ENCODE measurements at places on chromosomes 16 and 17.

- DNase-seq, result peak; percentile 76
Measured at GRCh38 chr17:57946798-57947358, 8.3 kb downstream of the CUEDC1 start.

DNA sequence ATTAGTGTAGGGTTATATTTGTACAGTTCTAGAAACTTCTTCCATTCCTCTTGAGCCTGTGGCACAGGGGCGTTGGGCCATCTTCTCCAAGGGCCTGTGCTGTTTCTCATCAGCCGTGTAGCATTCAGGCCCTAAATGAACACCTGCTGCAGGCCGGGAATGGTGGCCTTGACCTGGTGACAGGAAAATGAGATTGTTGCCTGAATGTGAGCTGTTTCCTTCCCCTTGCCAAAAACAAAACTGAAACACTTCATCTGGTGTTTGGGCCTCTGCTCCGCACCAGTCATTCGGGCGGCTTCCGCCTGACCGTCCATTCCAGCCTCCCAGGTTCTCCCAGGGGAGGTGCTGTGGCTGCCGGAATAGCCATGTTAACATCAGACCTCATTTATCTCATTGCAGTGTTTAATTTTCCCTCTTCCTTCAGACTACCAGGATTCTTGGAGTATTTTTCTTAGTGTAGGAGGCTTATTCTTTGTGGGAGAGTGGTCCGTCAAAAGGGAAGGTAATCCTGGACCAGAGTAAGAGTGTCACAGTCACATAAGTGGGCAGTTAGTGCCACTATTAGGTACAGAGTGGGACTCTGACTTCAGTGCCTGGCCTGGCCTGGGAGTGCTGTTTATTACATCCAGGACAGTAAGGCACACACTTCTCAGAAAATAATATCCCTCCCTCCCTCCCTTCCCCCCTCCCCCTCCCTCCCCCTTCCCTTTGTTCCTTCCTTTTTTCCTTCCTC, 61.9 kb downstream of the WWP2 start:
- DNase-seq, result peak; percentile 33

DNA sequence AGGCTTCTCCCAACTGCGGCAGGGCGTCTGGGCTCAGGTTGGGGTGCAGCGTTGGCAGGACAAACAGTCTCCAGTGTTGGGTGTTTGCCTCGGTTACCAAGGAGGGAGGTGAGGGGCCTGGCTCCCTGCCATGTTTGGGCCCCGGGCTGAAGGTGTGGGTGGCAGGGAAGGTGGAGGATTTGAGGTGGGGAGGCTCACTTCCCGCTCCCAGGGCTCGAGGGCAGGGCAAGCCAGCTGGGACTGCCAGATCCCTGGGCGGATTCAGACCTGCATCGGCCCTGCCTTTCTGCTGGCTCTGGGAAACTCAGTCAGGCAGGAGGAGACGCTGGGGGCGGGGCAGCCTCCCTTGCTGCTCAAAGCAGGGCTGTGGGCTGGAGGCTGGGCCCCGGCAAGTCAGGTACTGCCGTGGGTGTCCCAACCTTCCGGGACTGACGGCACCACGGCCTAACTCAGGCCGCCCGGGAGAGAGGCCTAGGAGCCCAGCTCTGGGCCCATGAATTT, 31.3 kb upstream of the KRT17 start:
- DNase-seq, result no peak

DNA sequence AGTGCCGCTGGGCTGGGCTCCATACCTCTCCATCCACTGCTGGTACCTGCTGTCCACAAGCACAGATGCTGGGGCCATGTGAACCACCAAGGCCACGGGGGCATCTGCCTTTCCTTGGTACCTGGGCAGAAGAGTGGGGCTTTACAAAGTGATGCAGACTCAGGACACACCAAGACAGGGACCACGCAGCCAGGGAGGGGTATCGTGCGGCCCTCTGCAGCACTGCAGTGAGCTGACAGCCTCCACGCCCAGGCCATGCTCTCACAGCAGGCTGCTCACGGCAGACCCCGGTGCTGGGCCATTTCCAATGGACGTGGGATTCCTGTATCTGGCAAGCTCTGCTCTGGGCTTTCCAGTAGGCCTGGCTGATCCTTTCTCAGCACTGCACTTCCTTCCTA, 14.4 kb downstream of the ELAC2 start:
- no peak for DNase-seq

DNA sequence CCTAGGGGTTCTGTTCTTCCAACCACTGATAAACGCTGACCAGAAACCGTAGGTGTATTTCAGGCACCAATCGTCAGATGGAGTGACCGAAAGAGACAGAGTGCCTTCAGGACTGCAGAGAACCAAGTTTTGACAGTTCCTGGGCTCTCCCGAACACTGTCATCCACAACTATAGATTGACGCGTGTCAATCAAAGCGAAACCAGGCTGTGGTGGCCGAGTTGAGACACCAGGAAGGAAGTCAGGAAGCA, 11.9 kb upstream of the AURKB start:
- no peak for DNase-seq

DNA sequence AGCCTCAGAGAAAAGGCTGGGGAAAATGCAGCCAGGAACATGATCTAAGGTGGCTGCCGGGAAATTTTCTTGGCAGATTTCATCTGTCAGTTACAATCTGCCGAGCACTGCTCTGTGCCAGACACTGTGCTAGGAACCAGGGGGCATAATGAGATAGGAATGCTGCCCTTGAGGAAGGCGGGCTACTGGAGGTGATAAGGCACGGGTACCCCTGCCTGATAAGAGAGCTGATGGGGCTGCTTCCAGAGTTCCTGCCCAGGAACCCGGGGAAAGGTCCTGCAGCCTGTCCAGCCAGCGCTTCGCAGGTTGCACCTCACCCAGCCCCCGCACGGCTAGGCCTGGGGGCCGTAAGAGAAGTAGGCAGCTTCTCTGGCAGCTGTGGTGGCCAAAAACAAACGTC, 3.1 kb downstream of the SCNN1G start:
- DNase-seq, result no peak

DNA sequence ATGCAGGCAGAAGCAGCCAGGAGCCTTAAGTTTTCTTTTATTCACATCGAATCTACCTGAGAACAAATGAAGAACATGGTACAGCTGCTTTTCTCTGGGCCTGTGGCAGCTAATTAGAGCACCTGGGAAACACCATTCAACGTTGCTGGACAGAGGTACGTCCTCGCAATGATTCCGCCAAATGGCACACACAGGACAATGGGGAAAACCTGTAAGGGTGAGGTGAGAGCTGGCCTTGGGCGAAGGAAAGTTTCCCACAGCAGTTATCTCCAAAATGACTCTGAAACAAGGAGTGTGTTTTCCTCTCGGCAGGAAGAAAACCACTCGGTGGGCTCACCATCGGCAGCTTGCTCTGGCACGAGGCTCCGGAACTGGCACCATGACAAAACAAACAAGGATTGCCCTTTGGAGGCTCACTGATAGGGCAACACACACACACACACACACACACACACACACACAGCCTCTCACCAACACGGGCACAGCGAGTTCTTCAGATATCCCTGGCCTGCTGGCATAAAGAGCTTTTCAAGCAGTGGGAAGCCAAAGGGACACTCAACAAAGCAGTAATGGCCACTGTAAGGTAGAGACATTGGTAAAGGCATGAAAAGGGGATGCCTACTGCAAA, 73.7 kb downstream of the ZFHX3 start:
- peak; percentile 44 for DNase-seq

GRCh38 chr17:22128171-22128570, 435.8 kb downstream of the KCNJ18 start:
- no peak for DNase-seq

GRCh38 chr17:59510611-59511010, 54.8 kb upstream of the DHX40 start:
- no peak for DNase-seq

DNA sequence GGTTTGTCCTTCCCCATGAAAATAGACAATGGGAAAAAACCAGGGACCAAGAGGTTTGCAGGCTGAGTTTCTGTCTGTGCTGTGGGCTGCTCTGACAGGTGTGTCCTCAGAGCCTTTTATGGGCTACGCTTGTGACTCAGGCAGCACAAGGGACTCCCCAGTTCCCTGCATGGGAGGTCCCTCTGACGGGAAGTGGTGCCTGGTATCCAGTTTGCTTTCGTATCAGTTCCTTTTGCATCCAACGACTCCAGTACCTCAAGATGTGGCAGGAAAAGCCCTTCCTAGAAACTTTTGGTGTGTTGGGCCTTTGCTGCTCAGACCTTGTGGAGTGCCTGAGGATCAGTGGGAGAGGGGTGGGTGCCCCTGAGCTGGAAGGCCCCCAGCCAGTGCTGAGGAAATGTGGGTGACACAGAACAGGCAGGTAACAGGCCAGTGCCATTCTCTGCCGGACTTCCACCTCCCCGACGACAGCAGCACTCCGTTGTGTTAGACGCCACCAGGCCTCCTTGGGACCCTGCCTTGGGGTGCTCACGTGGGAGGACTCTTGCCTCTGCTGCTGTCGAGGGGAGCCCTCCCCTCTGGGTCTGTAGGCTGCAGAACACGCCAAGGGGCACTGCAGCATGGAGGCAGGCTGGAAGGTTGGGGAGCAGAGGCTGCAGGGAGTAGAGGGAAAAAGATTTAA, 38.4 kb upstream of the IRF8 start:
- no peak for DNase-seq

DNA sequence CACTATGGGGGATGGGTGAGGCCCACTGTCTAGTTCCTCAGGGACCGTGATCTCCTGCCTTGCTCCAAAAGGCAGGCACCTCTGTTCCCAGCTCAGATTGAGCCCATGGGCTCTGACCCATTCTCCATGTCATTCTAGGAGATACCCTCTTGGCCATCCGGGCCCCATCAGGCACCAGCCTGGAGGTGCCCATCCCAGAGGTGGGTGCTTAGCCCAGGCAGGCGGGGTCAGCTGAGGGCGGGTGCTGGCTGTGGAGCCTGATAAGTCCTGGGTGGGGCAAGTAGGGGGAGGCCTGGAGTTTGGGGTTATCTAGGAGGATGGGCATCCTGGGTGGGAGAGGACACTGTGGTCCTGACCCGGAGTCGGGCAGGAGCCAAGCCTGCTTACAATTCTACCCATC, 2.3 kb downstream of the E2F4 start:
- no peak for DNase-seq

DNA sequence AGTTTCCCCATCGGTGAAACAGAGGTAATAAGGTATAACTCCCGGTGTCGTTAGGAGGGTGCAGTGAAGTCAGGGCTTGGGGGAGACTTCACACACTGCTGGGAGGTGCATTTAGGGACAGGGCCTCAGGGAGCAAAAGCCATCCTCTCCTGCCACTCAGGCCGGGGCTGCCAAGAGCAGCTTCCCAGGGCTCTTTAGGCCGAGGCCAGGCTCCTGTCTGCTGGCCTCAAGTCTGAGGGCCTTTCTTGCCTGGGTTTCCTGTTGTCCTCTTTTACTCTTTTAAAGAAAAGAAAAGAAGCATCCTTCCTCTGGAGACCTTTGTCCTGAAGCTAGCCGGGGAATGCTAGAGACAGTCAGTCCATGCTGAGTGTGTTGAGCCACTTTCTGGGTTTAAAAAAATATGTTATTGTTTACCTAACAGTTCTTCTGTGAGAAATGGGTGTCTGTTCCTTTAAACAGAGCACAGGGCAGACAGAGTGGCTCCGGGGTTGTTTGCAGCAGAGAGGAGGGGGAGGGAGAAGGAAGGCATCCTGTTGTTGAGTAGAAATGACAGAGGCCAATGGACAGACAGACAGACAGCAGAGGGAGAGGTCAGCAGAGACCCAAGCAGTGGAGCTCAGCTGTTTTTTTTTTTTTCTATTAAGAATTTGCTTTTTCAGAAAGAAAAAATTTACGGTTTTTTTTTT, 79.1 kb downstream of the C17orf67 start:
- DNase-seq, result peak; percentile 32

DNA sequence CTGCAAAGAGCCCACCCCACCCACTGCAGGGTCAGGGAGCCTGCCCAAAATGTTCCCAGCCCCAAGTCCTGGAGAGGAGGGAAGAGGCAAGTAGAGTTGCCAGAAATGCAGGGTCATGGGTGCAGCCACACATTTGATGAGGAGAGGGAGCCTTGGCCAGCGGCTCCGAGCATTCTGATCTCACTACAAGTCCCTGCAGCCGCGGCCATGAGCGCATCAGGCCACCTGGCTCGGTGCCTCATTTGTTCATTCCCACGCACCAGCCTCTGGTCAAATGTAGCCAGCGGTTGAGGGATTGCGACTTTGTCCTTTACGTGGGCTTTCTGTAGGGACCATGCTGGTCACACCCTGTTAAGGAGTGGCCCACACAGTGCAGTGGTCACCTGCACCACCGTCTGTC, 48.7 kb downstream of the PGS1 start:
- DNase-seq, result no peak

GRCh38 chr17:79081571-79082276, 7.1 kb downstream of the ENGASE start:
- no peak for DNase-seq

GRCh38 chr17:34228781-34229180, 26.3 kb upstream of the CCL2 start:
- DNase-seq, result no peak

GRCh38 chr16:84318091-84318975, 23.7 kb downstream of the WFDC1 start:
- no peak for DNase-seq

- peak; percentile 19 for DNase-seq
Measured at GRCh38 chr17:70355185-70355584, 185.9 kb downstream of the KCNJ2 start.

- no peak for DNase-seq
Measured at GRCh38 chr17:81960130-81960958, 643 bp downstream of the NOTUM start.

DNA sequence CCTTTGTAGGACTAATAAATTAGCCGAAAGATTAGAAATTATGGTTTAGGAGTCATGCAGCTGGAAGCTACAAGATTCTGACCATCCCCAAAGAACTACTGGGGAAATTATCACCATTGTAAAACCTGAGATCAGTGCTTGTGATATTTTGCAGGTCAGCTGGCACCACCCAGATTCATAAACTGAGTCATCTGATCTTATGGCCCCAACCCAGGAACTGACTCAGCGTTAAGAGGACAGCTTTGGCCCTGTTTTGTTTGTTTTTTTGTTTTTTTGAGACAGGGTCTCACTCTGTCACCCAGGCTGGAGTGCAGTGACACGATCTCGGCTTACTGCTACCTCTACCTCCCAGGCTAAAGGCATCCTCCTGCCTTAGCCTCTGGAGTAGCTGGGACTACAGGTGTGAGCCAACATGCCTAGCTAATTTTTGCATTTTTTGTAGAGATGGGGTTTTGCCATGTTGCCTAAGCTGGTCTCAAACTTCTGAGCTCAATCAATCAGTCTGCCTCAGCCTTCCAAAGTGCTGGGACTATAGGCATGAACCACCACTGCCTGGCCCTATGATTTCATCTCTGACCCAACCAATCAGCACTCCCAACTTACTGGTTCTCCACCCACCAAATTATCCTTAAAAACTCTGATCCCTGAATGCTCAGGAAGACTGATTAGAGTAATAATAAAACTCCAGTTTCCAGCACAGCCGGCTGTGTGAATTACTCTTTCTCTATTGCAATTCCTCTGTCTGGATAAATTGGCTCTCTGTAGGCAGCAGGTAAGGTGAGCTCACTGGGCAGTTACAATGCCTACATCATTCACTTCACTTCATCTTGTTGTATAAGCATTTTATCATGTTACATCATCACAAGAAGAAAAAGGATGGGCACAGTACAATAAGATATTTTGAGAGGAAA, 79.4 kb upstream of the KSR1 start:
- peak; percentile 82 for DNase-seq

- peak; percentile 3 for DNase-seq
Measured at GRCh38 chr16:86298758-86299134, 211.6 kb upstream of the FOXF1 start.

- peak; percentile 25 for DNase-seq
Measured at GRCh38 chr16:72921620-72922019, 126.3 kb downstream of the ZFHX3 start.

All from cardiac fibroblast (primary cell).